ENCODE measurements at places on chromosomes 11 and 22.

- DNase-seq, result no peak
Observed at GRCh38 chr11:87298155-87298554, 260.4 kb downstream of the TMEM135 start.

GRCh38 chr22:50551160-50551752, 5.6 kb downstream of the KLHDC7B start:
- no peak for DNase-seq

DNA sequence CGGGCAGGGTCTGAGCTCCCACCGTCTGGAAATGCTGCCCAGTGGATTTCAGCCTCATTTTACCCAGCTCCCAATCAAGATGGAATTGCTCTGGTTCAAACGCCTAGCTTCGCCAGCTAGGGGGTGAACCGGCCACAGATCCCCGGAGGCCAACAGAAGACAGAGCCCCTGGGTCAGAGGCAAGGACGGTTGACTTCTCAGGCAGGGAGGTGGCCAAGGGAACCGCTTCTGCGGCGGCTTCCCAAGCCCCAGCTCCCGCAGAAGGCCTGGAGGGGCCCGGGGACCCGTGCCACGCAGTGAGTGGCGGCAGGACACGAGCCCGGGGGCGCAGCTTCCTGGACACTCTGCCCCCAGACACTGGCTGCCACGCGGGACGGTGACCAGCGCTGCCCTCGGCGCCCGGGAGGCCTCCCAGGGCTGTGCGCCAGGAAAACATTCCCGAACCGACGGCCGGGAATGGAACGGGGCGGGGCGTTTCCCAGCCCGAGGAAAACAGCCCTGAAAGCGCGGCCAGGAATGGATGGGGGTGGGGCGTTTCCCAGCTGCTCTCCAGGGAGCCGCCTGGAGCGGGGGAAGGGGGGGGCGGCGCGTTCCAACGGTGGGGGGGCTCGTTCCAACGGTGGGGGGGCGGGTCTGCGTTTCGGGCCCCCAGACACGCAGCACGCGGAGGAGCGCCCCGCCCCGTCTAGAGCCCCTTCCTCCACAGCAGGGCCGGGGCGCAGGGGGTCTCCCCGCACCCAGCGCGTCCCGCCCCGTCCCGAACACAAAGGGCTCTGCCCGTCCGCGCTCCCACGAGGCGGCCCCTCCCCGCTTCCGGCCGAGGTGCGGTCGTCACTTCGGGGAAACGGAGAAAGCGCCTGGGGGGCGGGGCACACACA, 13.5 kb upstream of the B4GALNT4 start:
- peak; percentile 92 for DNase-seq

DNA sequence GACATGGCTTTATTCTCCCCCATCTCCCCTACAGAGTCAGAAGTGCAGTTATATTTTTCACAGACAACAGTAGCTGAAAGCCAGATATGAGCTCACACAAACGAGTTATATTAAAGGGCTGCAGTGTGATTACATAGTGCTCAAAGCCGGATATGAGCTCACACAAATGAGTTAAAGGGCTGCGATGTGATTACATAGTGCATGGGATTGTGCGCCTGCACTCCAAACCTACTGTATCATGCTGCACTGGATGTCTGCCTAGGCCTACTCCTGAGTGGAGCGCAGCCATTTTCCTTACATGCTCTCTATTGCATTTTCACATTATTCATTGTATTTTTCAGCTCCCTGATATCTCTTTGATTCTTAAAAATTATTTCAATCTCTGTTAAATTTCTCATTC, 414.6 kb upstream of the LARGE1 start:
- no peak for DNase-seq

DNA sequence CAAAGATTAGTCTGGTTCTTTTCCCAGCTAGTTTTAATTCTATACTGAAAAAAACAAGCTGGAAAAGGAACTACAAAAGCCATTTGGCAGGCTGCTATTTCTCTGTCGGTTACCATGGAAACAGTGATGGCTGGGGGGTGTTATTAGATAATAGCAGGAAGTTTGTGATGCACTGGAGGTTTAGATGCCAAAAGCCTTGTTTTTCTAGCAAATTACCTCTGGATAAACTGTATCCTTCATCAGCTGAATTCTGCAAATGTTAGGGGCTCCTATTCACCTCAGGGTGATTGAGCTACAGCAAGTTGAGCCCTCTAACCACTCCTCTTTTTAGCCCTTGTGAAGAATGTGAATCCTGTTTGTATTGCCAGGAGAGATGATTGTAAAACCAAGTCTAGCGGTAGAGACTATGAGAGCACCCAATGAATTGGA, 25.2 kb downstream of the ALKBH3 start:
- DNase-seq, result no peak

DNA sequence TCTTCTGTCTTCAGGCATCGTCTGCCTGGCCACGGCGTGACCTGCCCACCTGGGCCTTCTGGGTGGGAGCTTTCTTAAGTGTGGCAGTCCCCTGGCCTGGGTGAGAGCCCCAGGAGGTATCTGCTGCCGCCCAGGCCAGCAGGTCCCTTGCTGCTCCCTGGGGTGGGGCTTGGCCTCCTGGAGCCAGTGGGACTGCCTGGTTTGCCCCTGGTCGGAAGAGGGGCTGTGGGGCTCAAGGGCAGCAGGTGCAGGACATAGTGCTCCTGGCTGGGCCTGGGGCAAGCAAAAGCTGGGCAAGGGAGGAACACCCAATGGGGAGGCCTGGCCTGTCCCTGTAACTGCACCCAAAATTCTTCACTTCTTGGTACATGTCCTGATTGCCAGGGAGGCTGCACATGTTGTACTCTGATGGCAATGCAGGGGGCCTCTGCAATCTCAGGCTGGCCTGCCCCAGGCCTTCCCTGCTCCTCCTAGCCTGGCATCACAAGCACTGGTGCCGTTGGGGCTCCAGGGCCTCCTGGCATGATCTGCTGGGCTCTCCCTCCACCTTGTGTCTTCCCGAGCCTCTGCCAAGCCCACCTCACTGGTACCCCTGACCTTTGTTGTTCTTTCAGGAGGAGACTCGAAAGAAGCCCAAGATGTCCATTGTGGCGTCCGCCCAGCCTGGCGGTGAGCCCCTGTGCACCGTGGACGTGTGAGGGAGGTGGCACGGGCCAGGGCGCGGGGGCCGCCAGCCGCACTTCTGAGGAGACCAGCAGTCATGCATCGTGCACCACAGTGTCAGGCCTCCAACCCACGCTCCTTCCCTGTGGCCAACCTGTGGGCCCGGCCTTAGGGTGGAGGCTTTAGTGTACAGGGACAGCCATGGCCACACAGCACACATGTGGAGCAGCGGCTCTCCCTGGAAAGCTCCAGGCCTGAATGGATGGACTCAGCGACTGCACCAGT, 6.2 kb upstream of the RANBP1 start:
- DNase-seq, result no peak

DNA sequence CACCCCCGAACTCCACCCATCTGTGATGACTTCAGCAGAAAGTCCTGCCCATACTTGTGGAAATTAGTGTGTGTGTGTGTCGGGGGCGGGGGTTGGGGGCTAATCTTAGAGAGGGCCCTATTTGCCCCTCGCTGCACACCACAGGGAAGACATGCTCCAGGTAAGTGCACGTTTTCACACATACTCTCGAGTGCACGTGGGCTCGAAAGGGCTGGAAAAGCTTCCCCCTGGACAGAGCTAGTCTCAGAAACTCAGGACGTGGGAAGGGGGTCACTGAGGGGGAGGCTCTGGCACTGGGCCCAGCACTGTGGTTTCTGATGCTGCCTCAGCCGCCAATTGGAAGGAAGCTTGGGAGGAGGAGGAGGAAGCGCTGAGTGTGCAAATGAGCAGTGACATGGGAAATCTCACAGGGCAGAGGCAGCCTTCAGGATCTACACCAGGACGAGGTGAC, 40.7 kb upstream of the CD82 start:
- DNase-seq, result no peak

GRCh38 chr22:44802071-44802700, 49.8 kb downstream of the ARHGAP8 start:
- DNase-seq, result no peak

DNA sequence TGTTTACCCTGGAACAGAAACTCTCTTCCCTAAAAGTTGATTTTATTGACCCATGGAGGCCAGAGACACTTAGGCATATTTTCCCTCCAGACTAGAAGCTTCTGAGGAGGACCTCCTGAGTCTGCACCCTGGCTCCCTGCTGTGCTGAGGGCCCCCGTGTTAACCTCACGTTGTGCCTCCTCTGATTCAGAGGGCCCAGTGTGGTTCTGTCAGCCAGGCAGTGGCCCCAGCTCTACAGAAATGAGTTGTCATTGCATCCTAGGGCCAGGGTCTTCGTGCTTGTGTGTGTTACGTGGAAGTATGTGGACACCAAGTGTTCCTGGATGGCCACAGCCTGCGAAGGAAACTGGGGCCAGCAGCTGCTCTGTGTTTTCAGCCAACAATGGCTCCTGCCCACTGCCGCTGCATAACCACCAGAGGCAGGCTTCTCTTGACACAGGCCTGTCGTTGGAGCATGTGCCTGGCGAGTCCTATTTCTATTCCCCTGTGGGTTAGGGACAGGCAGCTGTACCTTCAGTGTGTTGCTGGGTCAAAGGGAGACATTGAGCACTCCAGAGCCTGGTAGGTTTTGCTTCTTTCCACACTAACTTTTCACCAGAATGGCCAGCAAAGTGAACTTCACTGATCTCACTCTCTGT, 44.5 kb downstream of the MED15 start:
- no peak for DNase-seq

GRCh38 chr11:114080769-114081168, 21.3 kb downstream of the ZBTB16 start:
- no peak for DNase-seq

GRCh38 chr22:26851125-26851524, 193.7 kb downstream of the MIAT start:
- no peak for DNase-seq

- DNase-seq, result no peak
Observed at GRCh38 chr11:76523147-76523546, 78.3 kb downstream of the EMSY start.

DNA sequence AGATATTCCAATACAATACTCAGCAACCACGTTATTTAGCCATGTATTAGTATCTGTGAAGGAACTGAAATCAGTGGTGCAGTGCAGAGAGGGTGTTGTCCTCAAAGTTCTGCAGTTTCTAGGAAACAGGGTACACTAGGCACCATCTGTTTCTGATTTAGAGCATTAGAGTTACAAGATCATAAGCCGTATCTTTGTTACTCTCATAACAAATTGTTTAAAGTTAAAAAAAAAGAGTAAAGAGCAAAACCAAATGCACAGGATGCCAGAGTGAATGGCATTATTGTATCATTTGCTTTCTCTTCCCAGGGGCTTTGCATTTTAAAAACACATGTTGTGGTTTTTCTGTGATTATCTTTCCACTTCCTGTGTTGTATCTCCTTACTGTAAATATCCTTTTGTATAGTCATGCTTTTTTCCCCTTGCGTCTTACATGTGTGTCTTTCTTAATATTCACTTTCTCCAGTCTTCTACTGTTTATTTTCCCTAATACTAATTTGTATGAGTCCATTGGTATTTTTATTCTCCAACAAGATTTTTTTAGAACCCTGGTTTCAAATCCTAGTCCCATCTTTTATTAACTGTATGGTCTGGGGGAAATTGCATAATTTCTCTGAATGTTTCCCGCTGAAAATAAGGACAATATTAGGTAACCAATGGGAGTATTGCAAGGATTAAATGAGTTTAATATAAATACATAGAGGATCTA, 15.2 kb upstream of the NUP160 start:
- DNase-seq, result peak; percentile 91

DNA sequence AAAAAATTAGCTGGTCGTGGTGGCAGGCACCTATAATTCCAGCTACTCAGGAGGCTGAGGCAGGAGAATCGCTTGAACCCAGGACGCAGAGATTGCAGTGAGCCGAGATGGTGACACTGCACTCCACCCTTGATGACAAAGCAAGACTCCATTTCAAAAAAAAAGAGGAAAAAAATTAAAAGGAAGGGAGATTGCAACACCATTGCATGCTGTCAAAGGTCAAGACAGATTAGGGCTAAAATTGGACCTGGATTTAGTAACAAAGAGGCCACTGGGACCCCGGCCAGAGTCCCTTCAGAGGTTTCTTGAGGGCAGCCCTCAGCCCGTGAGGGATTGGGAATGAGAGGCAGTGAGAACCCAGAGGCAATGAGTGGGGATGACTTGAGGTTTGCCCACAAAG, 8.2 kb upstream of the MAFF start:
- DNase-seq, result no peak

GRCh38 chr11:35274909-35275785, 136.2 kb downstream of the CD44 start:
- DNase-seq, result no peak

DNA sequence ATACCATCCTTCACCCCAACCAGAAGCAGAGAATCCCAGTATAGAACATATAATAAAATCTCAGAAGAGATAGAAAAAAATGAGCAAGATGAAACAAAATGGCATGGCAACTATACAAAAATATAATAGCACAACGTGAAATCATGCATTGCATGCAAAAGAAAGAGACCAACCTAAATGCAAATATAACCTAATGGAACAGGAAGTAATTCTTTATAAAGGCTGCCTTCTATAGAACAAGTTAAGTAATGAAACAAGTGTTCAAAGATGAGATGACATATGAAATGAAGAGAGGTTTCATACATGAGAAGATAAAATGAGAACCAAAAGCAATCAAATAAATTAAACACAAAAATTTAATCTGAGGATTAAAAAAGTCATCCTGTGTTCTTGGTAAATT, 18.5 kb upstream of the ARHGAP20 start:
- DNase-seq, result no peak
